ENCODE measurements at places on chromosomes 2 and 18.

DNA sequence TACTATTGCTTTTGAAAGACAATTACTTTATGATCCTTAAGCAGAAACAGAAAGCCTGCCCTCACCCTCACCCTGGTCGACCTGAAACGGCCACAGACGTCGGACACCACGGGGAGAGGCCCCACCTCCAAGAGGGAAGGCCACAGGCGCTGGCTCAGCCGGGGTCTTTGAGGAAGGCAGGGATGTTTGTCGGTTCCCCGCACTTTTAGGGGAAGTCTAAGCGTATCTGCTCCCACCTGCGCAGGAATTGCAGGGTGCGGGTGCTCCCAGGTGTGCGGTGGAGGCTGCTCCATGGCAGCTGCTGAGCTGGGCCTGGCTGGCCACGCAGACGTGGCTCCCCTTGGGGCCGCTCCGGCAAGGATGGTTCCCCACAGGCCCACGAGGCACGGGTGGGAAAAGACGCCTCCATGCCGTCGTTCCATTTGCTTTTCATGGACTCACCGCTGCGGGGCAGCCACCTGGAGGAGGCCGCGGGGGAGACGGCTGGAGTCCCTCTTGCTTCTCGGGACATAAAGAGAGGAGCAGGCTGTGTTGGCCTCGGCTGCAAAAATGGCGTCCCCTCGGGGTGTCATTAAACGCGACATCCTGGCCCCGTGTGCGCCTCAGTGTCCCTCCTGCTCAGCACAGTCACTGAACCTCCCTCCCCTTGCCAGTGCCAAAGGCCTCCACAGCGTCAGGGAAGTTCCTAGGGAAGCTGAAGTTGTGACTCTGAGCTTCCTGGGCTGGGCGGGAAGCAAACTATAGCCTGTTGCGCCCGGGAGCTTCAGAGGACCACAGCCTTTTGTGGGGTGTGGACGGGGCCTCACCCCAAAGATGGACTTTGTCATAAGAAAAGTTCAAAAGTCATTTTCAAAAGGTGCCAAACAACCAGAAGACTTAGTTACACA is 63.4 kb downstream of the NFATC1 start:
- DNase-seq = no peak

GRCh38 chr18:4748975-4749374 is 293.9 kb upstream of the DLGAP1 start:
- DNase-seq = no peak

DNA sequence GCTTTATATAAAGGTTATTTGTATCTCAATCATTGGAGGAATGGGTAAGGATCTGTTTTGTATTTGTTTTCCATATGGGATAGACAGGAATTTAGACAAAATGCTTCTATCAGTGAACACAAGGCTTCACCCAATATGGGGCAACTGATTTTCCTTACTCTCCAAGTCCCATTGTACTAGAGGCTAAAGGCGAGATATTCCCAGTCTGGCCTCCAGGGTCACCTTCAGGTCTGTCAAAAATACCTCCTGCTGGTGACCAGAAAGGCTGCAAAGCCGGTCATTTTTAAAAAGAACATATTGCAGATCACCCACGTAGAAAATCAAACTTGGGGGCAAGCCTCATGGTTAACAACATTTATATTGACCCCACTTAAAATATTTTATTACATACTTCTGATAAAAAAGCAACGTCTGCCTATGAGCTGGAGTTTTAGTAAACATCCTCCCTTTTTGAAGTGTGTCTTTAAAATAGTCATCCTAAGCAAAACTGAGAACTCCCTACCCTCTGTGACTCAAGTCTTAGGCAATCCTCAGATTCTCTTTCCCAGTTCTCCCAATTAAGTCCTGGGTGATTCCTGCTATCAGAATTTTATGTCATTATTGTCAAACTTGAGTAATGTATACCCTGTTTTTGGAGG is 276.6 kb downstream of the MREG start:
- DNase-seq = no peak

- peak; percentile 50 for DNase-seq
Observed at GRCh38 chr18:45569566-45570275, 45.6 kb upstream of the SLC14A2 start.

DNA sequence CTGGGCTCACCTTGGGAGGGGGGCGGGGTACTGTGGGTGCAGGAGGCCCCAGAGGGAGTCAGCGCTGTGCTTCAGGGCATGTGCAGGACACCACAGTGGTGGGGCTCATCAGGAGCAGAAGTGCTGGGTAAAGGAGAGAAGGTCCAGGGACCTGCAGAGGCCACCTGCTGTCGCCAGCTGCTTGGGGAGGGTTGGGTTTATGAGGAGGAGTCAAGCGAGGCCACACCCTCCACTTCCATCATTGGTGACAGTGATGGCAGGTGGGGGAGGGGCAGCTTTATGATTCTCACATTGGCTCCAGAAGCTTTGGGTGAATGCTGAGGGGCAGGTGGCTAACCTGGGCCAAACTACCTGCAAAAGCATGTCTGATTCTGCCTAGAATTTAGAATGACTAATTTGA is 392.6 kb downstream of the HRH4 start:
- no peak for DNase-seq
